ENCODE measurements at places on chromosomes 5 and 9.

- peak; percentile 61 for DNase-seq
These were observed 141.8 kb downstream of the YIPF5 start for GRCh38 chr5:144028636-144029035.

DNA sequence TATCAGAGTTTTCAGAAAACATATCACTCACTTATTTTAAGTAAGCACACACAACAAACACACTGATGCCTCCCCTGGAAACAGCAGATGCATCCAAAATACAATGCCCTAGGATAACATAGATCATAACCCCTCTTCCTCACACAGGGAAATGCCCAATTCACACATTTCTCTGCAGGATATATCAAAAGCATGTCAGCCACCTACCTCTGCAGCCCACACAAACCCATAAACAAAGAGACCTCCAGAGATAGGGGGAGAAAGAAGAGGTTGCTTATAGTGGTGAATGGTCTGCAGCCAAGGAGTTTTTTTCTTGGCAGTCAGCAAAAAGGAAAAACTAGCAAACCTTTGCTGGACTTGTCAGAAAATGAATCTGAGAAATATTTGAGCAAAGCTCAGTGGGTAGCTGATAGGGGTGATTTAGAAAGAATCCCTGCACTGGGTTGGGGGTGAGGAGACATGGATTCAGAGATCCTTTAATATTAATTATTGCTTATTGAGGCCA is 36.1 kb downstream of the ABLIM3 start:
- no peak for DNase-seq

- DNase-seq = no peak
These were observed 73.2 kb upstream of the UNC5A start for GRCh38 chr5:176736931-176737745.

DNA sequence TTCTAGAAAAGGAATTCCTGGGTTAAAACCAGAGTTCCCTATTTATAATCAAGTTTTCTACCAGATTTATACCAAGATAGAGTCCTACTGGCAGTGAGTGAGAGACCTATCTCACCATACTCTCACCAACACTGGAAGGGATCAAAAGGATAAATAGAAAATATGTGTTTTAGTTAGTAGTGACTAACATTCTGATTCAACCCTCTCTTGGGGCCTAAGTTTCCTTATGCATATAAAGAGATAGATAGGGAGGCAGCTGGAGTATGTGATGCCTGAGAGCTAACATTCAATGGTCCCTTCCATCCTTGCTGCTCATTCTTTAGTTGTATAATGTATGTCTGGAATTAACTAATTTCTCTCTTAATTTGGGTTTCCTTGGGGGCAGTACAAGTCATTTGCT is 32.0 kb downstream of the CKMT2 start:
- no peak for DNase-seq

DNA sequence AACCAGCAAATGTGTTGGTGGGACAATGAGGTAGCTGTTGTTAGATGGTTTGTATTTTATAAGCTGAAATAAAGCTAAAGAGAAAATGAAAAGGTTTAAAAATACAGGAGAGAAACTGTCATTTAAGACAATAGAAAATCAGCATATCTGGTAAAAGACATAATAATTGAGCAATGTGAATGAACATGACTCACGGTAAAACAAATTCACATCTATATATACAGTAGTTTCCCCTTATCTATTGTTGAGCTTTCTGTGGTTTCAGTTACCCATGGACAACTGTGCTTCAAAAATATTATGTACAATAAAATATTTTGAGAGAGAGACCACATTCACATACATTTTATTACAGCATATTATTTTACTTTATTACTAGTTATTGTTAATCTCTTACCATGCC is 1649.8 kb downstream of the EFNA5 start:
- no peak for DNase-seq

GRCh38 chr9:265209-265870 is 50.7 kb downstream of the DOCK8 start:
- no peak for DNase-seq
